NCI-H82 (cell line): ENCODE measurements at places on chromosomes 3 and 15.

DNA sequence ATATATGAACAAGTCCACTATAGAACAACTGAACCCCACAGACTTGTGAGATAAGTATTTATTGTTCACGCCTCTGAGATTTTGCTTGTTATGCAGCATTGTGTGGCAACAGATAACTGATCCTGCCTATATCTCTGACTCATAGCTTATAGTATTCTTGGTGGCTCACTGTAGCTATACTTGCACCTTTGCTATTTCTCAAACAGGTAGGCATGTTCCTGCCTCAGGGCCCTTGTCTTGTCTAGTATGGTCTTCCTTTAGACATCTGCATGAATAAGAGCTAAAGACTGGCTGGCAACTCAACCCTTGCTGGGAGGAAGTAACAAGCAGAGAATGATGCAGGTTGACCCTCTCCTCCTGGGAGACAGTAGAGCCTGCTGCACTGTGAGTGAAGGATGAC, 256.1 kb downstream of the CHST2 start:
- no peak for DNase-seq

DNA sequence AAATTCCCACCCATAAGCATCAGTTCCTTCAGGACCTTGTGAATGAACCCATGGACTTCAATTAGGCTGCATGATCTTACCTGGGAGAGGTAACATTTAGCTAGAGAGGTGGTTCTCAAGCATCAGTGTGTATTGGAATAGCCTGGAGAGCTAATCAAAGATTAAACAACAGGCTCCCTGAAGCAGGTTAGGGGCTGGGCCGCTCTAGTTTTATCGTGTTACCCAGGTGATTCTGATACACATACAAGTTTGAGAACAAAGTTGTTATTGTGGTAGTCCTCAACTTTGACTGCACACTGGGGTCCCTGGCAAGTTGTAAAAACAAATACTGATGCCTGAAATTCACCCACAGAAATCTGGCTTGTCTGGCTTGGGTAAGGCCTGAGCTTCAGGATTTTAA, 31.2 kb downstream of the MYH15 start:
- no peak for DNase-seq

- peak; percentile 71 for DNase-seq
Observed at GRCh38 chr3:87503900-87504498, 227.6 kb upstream of the POU1F1 start.

DNA sequence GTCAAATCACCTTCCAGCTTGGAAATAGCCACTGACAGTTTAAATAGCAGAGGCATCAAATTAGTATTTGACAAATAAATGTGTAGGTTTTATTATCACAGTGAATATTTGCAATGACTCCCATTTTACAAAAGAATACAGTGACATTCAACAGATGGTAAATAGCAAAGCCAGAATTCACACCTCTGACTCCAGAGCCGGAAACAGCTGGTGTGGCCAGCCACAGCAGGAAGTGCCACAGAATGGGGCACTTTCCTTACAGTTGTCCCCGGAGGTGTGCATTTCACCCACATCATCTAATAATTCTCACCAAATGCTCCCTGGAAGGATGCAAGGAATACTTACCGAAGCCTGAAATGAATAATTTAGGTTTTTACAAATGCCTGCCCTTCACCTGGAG, 295.7 kb upstream of the WNT5A start:
- DNase-seq = no peak

GRCh38 chr3:176514297-176514696, 683.0 kb downstream of the TBL1XR1 start:
- peak; percentile 90 for DNase-seq

DNA sequence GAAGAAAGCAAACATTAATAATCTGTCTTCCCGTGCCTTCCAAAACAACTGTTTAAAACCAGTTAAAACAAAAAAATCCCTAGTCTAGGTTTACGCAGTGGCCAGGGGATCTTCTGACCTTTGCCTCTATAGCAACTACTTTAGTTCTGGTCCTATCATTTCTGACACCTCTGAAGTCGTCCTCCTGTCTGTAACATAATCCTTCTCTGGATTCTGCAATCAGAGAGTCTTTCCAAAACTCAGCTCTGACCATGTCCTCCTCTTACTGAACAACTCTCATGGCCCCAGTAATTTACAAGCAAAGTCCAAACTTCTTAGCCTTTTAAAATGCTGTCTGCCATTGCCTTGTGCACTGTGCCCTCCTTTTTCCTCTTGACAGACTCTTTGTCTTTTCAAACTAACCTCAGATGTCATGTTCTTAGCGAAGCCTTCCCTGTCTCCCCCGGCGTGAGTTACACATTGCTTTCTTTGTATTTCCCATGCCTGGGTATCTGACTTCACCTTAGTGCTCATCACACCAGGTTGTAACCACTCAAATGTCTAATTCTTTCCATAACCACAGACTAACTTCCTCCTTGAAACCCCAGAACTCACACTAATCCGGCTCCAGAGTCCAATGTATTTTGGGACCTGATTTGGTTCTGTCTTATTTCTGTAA, 105.2 kb upstream of the BNIP2 start:
- no peak for DNase-seq

DNA sequence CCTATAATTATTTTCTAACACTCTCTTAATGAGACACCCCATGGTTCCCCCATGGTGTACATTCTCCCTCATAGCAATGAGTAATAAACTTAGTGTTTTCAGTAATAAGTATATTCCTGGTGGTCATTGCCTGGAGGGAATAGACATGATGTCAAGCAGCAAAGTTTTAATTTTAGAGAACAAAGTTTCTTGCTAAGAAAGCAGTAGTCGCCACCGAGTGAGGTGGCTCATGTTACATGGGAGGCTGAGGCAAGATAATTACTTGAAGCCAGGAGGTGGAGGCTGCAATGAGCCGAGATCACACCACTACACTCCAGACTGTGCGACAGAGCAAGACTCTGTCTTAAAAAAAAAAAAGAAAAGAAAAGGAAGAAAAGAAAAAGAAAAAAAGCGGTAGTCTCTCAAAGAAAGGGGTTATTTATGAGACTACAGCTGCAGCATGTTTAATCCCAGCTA, 2.4 kb upstream of the ELP6 start:
- DNase-seq = peak; percentile 78

DNA sequence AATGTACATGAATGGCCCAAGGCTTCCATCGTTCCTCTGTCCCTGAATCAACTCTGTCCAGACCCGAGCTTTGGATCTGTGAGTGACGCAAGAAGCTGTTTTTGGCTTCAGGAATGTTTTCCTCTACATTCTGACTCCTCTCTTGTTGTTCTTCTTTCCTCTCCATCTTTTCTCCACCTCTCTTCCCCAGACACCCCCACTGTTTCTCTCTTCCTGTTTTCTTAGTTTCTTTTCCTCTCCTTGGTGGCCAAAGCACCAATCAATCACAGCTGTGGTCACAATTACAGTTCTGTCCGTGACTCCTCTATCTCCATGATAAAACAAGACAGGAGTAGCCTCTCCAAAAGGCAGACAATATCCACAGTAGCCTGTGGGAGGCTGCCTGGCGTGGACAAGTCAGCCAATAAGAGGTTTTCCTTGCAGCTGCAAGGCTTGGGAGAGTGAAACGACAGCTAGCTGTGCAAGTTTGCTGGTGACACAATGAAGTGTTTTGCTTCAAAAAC, 4.9 kb upstream of the TMEM212 start:
- DNase-seq = no peak

GRCh38 chr3:124361566-124361965, 368.7 kb upstream of the UMPS start:
- DNase-seq = no peak

DNA sequence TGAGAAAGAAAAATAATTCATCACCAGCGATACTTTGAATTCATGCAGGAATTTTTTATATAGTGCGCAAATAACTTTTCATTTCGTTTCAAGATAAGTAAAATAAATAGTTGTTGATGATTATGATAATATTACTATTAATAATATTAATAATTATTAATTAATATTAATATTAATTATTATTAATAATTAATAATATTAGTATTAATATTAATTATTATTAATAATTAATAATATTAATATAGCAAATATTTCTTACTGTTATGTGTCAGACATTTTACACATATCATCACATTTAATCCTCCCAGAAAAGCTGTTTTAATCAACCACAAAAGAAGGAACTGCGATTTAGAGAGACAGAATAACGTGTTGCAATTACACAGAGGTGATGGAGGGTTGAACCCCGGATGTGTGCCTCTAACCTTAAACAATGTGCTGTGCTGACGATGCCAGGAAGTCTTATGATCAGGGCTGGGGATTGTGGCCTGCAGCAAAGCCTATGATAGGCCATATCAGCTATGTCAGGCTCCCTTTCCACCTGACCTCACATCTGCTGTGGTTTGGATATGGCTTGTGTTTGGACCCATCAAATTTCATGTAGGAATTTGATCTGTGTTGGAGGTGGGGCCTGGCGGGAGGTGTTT, 263.5 kb upstream of the NR2F2 start:
- DNase-seq = peak; percentile 9

DNA sequence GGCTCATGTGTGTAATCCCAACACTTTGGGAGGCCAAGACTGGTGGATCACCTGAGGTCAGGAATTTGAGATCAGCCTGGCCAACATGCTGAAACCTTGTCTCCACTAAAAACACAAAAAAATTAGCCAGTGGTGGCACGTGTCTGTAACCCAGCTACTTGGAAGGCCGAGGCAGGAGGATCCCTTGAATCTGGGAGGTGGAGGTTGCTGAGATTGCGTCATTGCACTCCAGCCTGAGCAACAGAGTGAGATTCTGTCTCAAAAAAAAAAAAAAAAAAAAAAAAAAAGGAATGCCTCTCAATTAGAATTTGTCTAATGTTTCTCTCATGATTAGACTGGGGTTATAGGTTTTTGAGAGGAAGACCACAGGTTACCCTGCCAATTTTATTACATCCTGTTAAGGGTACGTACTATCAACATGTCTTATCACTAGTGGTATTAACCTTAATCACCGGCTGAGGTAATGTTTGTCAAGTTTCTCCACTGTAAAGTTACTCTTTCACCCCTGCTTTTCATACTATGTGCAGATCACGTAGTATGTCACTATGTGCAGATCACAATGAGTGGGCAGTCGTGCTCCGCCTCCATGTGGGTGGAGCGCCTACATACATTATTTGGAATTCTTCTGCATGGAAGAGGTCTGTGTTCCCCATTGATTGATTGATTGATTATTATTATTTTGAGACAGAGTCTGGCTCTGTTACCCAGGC, 6.2 kb upstream of the RPAP1 start:
- no peak for DNase-seq

DNA sequence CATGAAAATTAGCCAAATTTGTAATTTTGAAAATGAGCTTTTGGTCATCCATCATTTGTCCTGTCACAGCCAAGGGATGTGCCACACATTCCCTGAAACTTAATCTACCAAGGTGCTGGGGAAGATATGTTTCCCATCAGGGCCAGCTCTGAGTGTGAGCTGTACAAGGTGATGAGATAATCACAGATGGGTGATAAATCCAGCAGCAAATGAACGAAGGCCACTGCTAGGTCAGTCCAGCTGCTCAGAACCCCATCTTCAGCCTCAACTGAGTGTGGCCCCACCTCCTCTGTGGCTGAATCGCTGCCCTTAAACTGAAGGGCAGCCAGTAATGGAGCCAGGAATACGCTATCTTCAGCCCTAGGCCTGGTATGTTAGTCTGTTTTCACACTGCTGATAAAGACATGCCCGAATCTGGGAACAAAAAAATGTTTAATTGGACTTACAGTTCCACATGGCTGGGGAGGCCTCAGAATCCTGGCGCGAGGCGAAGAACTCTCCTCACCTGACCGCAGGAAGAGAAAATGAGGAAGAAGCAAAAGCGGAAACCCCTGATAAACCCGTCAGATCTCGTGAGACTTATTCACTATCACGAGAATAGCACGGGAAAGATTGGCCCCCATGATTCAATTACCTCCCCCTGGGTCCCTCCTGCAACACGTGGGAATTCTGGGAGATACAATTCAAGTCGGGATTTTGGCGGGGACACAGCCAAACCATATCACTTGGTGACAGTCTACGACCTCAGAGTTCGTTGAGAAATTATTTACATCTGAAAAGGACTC, 553.0 kb downstream of the NTRK3 start:
- DNase-seq = no peak

GRCh38 chr3:4772171-4772804, 206.9 kb upstream of the BHLHE40 start:
- no peak for DNase-seq

GRCh38 chr15:74752531-74752930, 3.9 kb downstream of the CYP1A2 start:
- no peak for DNase-seq

GRCh38 chr3:43260412-43260811, 25.9 kb upstream of the SNRK start:
- DNase-seq = no peak

DNA sequence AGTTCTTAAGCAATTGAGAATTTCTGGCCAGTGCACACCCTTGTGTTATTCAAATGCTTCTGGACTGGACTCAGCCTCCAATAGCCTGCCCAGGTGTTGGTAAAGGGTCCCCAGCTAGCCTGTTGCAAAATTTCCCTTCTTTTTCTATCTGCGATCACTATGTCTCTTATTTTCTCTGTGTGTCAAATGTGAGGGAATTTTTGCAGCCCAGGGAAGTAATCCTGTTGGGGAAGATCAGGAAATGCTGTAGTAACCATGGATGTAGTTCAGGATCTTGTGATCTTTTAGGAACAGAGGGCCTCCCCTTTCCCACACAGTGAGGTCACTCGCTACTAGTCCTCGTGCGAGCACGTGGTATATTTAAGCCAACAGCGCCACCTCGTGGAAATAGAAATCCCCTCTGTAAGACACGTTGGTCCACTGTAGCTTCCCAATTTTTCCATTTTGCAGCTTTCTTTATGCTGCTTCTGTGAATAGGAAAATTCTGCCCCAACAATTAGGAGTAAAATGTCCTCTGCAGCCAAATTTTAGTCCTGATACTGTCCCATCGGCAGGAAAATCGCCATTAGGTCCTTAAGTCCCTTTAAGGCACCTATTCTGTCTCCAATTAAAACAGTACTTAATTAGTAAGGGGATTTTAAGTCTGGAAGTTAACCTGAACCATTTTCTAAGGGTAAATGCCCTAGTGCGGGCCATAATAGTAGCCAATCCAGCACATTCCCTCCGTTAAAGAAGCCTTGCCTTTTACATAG, 4.0 kb upstream of the SMCO1 start:
- DNase-seq = peak; percentile 95

DNA sequence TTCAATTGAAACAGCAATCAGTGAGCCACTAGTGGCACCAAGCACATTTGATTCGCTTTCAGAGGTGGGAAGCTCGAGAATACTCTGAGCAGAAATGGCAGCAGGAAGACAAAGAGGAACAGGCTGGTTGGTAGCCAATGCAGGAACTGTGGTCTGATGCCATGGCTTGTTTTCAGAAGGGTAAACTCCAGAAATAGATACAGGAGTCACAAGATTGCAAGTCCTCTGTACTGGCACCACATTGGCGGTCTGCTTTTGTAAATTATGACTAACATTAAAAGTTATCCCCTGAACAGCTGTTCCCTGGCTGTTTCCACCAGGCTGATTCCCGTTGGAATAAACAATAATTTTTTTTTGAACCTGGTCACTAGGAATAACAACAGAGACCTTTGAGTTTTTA, 35.5 kb downstream of the USF3 start:
- DNase-seq = no peak
